Stimulated activated CD8-positive, alpha-beta memory T cell treated with anti-CD3 and anti-CD28 coated beads, Interleukin-2, amount 100 ng/mL, for 1 hour (primary cell): ENCODE measurements at places on chromosomes 7 and 10.

GRCh38 chr10:33612116-33612515 is 277.6 kb upstream of the NRP1 start:
- no peak for DNase-seq

- DNase-seq = no peak
These were observed 17.5 kb downstream of the PRF1 start for GRCh38 chr10:70584909-70585544.

DNA sequence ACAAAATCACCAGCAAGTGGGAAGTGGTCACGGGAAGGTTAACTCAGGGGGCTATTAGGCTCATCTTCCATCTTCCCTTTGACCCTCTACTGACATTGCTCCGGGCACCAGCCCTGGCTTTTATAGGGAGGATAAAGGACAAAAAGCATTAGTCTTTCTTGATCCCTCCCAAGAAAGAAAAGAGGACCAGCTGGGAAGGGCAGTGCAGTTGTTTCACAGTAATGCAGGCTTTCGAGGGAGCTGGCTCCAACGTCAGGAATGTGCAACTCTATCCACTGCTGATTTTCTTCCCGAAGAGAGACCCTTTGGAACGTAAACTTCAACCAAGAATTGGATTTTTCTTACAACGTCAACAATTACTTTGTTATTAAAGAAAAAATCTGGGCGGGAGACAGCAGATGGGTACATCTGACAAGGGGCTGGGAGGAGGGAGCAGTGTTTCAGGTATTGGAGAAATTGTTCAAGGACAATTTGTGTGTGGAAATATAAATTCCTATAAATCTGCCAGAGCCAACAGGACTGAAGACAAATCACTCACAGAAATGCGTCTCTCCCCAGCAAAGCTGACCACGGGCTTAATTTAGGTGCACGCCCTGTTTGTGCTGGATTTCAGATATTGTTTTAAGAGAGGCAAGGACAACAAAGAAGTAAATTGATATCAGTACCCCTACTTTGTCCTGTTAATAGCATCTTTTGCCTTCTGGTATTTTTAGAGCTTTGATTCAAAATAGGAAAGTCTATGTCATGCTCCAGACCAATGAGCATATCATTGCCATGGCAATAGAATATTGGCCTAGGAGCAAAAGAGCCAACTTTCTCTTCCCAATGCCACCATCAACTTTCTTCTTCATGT is 23.4 kb upstream of the ARID5B start:
- DNase-seq = no peak

DNA sequence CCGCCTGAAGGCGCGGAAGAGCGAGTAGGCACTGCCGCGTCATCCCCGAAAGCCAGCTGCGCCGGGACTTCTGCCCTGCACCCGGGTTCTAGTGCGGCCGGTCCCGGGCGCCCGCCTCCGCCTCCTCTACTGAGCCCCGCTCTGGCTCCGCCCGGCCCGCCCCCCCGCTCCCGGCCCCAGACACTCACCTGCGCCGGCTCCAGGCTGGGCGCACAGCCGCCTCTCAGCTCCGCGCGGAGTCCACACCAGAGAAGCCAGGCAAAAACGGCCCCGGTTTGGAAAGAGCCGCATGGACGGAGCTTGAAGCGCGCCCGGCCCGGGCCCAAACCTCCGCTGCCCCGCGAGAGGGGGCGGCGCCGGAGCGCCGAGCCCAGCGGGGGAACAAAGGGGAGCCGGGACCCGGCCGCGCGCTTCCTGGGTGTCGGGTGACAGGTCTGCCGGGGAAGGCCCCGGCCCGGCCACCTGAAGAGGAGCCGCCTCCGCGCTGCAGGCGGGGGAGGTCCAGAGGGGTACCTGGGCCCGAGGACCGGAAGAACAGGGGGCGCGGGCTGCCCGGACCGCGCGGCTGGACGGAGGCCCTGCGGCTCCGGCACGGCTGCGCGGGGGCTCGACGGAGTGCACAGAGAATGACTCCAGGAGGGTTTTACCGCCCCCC is 168.2 kb downstream of the NRF1 start:
- no peak for DNase-seq

DNA sequence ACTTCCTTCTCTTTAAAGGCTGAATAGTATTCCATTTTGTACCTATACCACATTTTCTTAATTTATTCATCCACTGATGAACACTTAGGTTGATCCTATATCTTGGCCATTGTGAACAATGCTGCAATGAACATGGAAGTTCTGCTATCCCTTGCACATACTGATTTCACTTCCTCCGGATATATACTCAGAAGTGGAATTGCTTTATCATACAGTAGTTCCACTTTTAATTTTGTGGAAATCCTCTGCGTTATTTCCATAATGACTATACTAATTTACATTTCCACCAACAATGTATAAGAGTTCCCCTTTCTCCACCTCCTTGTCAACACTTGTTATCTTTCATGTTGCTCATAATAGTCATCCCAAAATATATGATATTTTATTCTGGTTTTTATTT is 312.6 kb downstream of the PLXDC2 start:
- no peak for DNase-seq

DNA sequence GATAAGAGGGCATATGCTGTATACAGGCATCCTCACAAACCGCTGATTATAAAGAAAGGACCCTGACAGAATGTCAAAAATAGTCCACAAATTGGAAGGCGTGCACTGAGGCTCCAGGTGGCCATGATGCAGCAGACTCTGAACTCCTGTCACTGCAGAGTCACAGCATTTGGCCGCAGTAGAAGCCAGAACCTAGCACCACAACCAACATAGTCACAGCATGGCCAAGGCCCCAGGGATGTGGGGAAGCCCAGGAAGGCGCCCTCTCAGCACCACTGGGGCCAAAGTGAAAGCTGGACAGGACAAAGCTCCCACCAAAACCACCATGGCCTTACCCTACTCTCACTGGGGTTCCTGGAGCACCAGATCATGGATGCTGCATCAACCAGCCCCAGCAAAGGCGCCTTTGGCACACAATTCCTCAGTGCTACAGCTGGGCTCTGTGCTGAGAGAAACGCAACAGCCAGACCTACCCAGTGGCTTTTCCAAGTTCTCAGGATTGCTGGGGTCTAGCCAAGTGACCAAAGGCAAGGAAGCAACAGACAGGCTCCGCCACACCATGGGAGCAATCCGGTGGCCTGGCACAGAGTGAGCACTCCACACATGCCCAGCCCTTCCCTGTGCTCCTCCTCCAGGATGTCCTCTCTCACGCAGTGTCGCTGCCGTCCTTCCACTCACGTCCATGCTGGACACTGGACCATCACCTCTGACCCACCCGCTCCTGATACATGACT is 60.2 kb downstream of the STK17A start:
- no peak for DNase-seq

GRCh38 chr10:75202321-75203045 is 8.1 kb upstream of the VDAC2 start:
- no peak for DNase-seq

- DNase-seq = no peak
These were observed 134.9 kb upstream of the ZNF438 start for GRCh38 chr10:31166606-31167005.

- DNase-seq = no peak
These were observed 4.6 kb downstream of the SLC13A4 start for GRCh38 chr7:135723411-135723810.

- DNase-seq = no peak
These were observed 229.1 kb upstream of the MKLN1 start for GRCh38 chr7:131098527-131098926.

GRCh38 chr10:30188556-30189237 is 129.3 kb upstream of the JCAD start:
- no peak for DNase-seq

- no peak for DNase-seq
These were observed 613.7 kb upstream of the MKI67 start for GRCh38 chr10:128739930-128740329.

GRCh38 chr7:123494193-123494796 is 40.1 kb downstream of the IQUB start:
- DNase-seq = no peak

GRCh38 chr10:71253981-71254818 is 41.8 kb downstream of the UNC5B start:
- DNase-seq = no peak

DNA sequence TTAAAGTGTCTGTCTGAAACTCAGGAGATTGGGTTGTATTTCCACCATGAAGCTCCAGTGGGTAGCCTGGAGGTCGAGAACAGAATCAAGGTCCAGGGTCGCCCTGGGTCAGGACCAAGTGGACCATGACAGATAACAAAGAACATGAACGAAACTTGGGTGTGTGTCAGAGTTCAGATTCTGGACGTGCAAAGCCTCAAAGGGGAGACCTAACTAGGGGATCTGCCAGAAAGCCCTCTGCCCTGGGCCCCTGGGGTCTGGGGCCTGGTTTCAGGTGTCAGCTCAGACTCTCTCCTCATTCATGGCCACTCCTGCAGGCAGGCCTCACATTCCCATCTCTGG is 1.6 kb downstream of the RASSF4 start:
- no peak for DNase-seq

GRCh38 chr7:106824458-106824857 is 40.6 kb upstream of the PIK3CG start:
- no peak for DNase-seq

- DNase-seq = no peak
These were observed 109.4 kb downstream of the ELFN1 start for GRCh38 chr7:1779445-1779844.

- DNase-seq = no peak
These were observed 12.8 kb upstream of the ARID5B start for GRCh38 chr10:61888744-61889143.

DNA sequence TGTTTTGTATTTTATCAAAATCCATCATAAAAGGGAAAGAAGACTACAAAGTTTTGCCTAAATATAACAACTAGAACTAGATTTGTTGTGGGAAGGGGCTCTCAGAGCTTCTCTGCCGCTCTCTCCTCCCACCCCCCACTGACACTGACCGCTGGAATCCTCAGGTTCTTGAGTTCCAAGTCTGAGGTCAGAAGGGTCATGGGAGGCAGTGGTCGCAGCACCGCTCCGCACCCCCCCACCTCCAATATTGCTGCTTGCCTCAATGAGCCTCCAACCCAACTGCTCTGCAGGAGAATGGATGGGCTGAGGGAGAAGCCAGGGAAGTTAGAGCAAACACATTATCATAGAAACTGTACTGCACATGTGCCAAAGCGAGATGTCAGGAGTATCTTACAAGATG is 359.4 kb downstream of the GRID1 start:
- DNase-seq = no peak

GRCh38 chr7:150955519-150956394 is 22.4 kb downstream of the KCNH2 start:
- no peak for DNase-seq

DNA sequence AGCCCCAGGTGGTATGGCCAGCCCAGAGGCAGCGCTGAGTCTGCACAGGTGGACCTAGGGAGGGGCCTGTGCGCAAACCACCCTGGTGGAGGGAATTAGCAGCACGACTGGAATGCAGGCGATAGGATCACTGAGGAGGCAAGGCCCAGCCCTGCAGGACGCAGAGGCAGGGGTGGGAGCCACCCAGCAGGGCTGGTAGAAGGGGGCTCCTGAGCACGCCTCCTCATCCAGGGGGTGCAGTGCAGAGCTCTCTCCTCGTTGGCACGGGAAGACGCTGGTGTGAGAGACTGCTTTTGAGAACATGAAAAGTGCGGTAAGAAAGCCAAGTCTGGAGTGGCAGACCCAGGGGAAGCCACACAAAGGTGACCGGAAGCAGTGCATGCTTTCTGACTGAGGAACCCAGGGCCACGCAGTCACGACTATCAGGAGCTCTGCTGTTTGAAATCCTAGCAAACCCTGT is 6.0 kb downstream of the FXYD4 start:
- DNase-seq = no peak

GRCh38 chr10:188546-188945 is 53.3 kb downstream of the ZMYND11 start:
- DNase-seq = no peak

- DNase-seq = no peak
These were observed 81.9 kb upstream of the PDCD4 start for GRCh38 chr10:110789604-110790433.

DNA sequence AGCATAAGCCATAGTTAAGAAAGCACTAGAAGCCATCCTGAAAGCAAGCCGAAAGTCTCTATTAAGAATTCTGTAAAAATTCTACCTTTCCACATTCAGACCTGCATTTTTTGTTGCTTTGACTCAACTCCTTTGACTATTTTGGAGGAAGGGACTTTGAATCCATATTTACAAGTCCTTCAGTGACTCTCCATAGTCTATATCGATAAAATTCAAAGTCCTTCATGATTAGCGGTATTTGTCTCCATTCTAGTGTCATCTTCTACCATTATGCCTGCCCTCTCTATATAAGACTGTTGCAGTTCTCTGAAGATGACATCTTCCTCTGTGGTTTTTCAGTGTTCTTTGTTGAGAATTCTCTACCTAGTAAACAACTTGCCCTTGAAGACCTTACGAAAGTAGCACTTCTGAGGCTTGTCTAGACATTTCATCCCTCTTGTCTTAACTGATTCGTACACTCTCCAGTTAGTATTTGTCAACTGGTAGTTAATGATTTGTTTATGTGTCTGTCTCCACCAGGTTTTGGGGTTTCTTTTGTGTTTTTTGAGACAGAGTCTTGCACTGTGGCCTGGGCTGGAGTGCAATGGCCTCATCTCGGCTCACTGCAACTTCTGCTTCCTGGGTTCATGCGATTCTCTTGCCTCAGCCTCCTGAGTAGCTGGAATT is 1.7 kb downstream of the CCSER2 start:
- DNase-seq = no peak

DNA sequence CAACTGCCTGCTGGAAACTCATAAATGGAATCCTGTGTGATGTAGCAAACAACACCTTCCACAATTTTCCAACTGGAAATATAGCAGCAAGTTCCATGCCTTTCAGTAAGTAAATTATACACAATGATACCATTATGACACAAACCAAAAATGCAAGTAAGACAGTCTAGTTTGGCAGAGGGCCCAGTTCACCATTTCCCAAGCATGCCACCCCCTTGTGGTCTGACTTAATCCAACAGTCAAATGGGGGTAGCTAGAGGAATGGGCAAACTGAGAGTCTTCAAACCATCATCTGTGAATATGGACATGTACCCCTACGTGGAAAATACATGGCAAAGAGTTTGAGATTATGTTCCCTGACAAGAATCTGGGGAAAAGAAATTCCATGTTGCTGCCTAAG is 137.6 kb upstream of the VWC2 start:
- no peak for DNase-seq

DNA sequence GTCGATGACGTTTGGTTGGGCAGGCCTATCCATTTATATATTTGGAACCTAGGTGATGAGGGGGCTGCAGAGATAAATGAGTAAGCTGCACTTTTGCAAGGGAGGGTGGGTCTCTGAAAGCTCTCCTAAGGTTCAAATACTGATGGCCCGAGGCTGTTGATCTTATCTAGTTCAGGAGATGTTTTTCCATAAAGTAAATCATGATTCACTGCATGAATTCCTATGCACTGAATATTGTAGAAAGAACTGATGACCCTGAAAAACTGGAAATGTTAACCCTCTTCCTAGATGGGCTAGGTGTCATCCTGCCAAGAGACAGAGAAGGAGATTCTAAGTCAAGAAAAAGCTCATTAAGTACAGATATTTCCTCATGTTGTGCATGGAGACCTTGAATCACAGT is 459.9 kb downstream of the PLXNA4 start:
- DNase-seq = no peak

- no peak for DNase-seq
These were observed 227.6 kb downstream of the FZD1 start for GRCh38 chr7:91491868-91492267.
